Placental epithelial cell (primary cell): ENCODE measurements at places on chromosomes 16 and 17. TPM values are rescaled to one million over a fixed set of nuclear protein-coding genes. Genes with fewer than 3 reads are reported as not detected.

The HOXB5 gene
- total RNA-seq, result not detected in 2 replicates

The PERCC1 gene
- total RNA-seq, result not detected in 2 replicates

The IL17C gene
- total RNA-seq, result 0.39 TPM in 1 of 2 replicates, not detected in the other

The ENO3 gene
- total RNA-seq, result 3.7 and 8.2 TPM in 2 replicates

The SLC52A1 gene
- total RNA-seq, result 0.33 TPM in 1 of 2 replicates, not detected in the other

The YPEL3 gene
- total RNA-seq, result 44.5 and 59.7 TPM in 2 replicates

The CHD9NB gene
- 2.1 and 2.4 TPM in 2 replicates for total RNA-seq

The CBLN1 gene
- total RNA-seq, result not detected in 2 replicates

The C1QTNF8 gene
- not detected in 2 replicates for total RNA-seq

The GJC1 gene
- 9.3 and 10.6 TPM in 2 replicates for total RNA-seq

The COPZ2 gene
- 26.8 and 108 TPM in 2 replicates for total RNA-seq

The VAT1L gene
- total RNA-seq, result under 0.01 TPM in 1 of 2 replicates, not detected in the other

The ENPP7 gene
- not detected in 2 replicates for total RNA-seq

The CCL7 gene
- total RNA-seq, result not detected in 2 replicates

The HAP1 gene
- total RNA-seq, result 0.22 and 0.39 TPM in 2 replicates

The CDR2L gene
- total RNA-seq, result 34.9 and 47.9 TPM in 2 replicates

The KRT27 gene
- 0.79 TPM in 1 of 2 replicates, not detected in the other for total RNA-seq
